ENCODE measurements at places on chromosomes 1 and 21.

DNA sequence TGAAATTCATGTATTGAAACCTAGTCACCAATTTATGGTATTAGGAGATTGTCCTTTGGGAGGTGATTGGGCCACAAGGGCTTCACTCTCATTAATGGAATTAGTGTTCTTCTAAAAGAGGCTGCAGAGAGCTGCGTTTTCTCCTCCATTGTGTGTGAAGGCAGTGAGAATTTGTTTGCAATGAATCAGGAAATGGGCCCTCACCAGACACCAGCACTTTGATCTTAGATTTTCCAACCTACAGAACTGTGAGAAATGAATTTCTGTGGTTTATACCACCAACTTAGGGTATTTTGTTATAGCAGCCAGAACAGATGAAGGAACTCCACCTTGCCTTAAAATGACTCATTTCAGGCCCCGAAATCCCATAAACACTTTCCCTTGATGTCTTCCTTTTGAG, 544.2 kb downstream of the RWDD3 start:
- DNase-seq: no peak

DNA sequence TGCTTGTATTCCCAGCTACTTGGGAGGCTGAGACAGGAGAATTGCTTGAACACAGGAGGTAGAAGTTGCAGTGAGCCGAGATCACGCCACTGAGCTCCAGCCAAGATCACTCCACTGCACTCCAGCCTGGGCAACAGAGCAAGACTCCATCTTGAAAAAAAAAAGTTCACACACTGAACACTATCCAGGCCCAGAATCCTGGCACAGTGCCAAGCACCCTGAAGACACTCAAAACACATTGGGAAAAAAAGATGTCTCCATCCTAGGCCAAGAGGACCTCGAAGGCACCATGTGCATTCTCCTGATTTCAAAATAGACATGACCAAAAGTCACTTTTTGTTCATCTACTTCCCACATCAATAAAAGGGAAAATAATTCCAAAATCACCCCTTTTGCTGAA, 38.7 kb downstream of the SLC9A1 start:
- DNase-seq: no peak

GRCh38 chr21:45601551-45601950, 42.0 kb upstream of the PCBP3 start:
- no peak for DNase-seq

- no peak for DNase-seq
Measured at GRCh38 chr1:203000217-203000944, 6.8 kb upstream of the TMEM183A start.

DNA sequence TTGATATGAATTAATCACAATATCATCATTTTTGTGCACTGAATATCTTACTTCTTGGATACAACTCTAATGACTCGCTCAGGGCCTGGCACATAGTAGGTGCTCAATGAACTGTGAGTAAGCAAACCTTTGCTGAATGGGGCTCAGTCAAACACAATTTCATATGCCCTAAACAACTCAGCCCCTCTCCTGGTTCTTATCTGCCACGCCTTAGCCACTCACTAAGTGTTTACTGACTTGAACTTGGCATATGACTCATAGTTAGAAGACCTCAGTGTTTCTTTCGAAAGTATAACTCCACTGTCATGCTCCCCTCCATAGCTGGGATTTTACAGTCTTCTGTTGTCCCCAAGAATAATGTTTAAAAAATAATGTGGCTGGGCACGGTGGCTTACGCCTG, 4.8 kb upstream of the IFNLR1 start:
- no peak for DNase-seq

GRCh38 chr1:176617881-176618280, 154.9 kb downstream of the PAPPA2 start:
- no peak for DNase-seq

DNA sequence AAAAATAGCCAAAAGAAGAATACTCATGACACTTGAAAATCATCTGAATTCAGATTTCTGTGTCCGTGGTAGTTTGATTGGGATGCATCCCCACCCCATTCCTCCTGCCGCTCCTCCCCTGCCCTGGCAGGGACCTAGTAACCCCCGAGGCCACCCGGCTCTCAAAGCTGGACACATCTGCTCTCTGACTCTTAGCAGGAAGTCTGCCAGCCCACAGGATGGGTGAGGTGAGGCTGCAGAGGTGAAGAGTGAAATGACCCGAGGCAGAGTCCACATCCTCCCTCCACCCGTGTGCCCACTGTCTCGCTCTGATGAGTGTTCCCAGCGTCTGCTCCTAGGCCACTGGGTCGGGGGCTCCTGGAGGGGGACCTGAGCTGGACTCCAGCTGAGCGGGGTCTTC, 308.5 kb upstream of the VAMP3 start:
- DNase-seq: no peak

GRCh38 chr1:44926311-44926781, 60.0 kb downstream of the EIF2B3 start:
- DNase-seq: no peak

GRCh38 chr1:206739411-206740076, 31.0 kb upstream of the IL19 start:
- DNase-seq: no peak

GRCh38 chr1:64031236-64031635, 172.2 kb upstream of the UBE2U start:
- no peak for DNase-seq

- no peak for DNase-seq
Measured at GRCh38 chr1:53182716-53183094, 13.9 kb upstream of the CPT2 start.

- DNase-seq: no peak
Measured at GRCh38 chr1:235366286-235366685, 941 bp upstream of the TBCE start.

Measured in NCI-H1092 (cell line).